ENCODE measurements at places on chromosomes 1 and 21.
A peak's percentile ranks its signal among the peaks of the same experiment; 100 is the strongest.

- DNase-seq: no peak
Observed at GRCh38 chr1:200869753-200870391, 2.9 kb upstream of the GPR25 start.

- no peak for DNase-seq
Observed at GRCh38 chr1:59564192-59564891, 250.4 kb upstream of the HOOK1 start.

DNA sequence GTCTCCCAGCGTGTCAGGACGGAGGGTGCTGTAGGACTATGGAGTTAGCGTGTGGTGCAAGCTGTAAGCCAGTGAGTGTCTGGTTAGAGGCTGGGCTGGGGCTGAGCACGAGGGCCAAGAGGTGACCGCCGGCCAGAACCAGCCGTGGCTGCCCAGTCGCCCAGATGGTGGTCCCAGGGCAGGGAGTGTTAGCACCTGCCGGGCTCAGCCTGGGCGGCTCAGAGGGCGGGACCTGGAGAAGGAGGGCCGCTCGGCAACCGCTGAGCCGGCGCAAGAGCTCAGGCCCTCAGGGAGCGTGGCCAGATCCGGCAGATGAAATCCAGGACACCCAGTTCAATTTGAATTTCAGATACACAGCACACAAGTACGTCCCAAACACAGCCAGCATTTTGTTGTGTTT is 87.9 kb downstream of the PRDM16 start:
- DNase-seq: no peak

DNA sequence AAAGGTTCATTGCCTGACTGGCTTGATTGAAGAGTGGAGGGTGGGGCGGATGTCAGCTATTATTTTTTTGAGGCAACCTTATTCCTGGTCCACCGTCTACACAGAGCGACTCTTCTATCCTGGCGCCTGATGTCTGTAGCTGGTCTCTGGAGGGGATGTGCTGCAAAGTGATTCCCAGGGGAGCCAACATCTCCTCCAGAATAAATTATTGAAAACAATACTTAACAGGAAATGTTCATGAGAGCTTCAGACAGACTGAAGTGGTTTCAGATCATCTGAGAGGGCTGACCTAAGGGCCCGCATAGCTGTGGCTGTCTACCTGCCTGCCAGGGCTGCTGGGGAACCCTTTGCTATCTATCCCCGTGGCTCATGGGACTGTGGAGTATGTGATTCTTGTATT is 66.7 kb downstream of the TEX35 start:
- no peak for DNase-seq

DNA sequence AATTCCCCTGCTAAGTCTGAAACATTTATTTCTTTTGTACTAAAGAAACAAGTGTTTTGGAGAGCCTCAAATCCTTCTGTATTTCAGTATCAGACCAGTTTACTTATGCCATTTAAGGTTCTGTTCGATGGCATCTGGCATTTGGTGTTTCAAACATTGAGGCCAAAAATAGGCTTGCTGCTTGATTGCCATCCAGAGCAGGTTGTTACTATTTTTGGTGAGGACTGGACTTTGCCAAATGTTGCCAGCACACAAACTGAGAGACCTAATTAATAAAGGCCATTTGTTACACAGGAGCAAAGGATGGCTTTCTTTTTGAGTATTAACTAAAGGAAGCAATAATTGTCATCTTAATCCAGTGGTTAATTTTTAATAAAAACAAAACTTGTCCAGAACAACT is 26.2 kb downstream of the VPS45 start:
- peak; percentile 47 for DNase-seq

- peak; percentile 40 for DNase-seq
Observed at GRCh38 chr1:164565357-164565756, 6.4 kb downstream of the PBX1 start.

- DNase-seq: no peak
Observed at GRCh38 chr1:43387976-43388599, 1.5 kb downstream of the MED8 start.

- no peak for DNase-seq
Observed at GRCh38 chr21:15444118-15444960, 285.4 kb upstream of the USP25 start.

GRCh38 chr1:153402226-153402625 is 11.4 kb upstream of the S100A8 start:
- no peak for DNase-seq

- DNase-seq: no peak
Observed at GRCh38 chr1:107842241-107842640, 122.7 kb downstream of the VAV3 start.

DNA sequence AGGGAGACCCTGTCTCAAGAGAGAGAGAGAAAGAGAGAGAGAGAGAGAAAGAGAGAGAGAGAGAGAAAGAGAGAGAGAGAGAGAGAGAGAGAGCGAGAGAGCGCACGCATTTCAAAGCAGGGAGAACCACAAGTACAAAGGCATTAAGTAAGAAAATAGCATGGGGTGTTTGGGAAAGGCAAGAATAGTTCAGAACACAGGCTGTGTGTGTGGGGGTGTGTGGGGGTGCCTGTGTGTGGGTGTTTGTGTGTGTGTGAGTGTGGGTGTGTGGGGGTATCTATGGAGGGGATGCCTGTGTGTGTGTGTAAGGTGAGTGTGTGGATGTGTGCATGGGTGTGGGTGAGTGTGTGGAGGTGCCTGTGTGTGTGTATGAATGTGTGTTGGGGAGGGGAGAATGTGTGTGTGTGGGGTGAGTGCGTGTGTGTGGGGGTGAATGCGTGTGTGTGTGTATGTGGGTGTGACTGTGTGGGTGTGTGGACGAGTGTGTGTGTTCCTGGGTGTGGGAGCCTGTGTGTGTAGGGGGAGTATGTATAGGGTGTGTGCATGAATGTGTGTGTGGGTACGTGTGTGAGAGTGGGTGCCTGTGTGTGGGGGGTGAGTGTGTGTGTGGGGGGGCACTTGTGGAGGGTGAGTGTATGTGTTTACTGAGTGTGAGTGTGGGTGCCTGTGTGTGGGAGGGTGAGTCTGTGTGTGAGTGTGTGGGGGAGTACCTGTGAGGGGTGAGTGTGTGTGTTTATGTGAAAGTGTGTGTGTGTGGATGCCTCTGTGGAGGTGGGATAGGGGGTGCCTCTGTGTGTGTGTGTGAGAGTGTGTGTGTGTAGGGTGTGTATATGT is 19.1 kb upstream of the HDAC1 start:
- DNase-seq: no peak

- peak; percentile 73 for DNase-seq
Observed at GRCh38 chr1:165695031-165695430, 3.3 kb downstream of the ALDH9A1 start.

GRCh38 chr1:14715802-14716201 is 117.3 kb downstream of the KAZN start:
- no peak for DNase-seq

- peak; percentile 67 for DNase-seq
Observed at GRCh38 chr1:98794196-98794886, 132.8 kb downstream of the SNX7 start.

DNA sequence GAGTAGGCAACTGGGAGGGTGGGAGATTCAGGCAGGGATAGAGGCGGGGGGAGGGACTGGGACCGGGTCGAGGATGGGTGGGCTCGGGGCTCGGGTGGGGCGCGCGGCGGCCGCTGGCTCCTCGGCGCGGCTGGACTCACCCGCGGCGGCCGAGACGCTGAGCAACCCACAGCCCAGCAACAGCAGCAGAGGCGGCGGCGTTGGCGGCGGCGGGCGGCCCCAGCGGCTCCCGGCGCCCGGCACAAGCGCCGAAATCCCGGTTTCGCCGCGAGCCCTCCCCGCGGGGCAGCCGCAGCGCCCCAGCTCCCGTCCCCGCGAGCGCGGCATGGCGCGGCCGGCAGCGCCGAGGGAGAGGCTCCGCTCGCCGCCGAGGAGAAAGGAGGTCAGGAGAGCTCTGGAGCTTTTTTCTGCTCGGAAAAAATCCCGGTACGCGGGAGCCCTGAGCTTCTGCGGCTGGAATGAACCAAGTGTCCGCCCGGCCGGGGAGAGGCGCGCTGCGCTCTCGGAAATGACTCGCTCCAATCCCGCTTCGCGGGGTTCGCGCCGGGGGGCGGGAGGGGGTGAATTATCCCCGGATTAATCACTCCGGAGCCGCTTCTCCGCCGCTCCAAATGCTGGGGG is at the start of gene CSMD2:
Gene CSMD2 (minus strand): TSS at position 460 of the 621 bp plus-strand sequence. CDS start 133 bp downstream, at position 327.
- DNase-seq: peak; percentile 69

DNA sequence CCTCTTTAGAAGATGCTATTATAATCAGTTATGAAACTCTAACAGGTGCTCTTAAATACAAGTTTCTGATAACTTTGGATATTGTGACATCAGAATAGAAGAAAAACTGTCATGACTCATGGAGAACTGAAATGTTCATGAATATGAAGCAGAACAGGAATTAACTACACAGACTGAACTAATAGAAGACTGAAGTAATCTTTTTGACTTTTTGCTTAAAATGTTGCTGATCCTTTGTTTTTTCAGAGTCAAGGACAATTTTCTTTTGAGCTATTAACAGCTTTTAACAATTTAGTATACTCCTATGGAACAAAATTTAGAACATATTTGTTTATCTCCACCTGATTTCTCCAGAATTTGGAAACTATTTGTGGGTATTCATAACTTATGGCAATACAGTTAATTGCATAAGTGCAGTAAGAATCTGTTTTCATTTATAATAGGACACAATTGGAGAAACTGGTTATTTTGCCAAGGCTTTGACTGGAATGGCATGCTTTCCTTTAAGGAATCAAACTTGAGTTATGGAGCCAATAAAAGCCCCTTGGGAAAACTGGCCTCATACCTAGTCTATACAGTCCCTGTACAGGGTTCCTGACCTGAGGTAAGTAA is 18.7 kb upstream of the PLA2G5 start:
- no peak for DNase-seq

DNA sequence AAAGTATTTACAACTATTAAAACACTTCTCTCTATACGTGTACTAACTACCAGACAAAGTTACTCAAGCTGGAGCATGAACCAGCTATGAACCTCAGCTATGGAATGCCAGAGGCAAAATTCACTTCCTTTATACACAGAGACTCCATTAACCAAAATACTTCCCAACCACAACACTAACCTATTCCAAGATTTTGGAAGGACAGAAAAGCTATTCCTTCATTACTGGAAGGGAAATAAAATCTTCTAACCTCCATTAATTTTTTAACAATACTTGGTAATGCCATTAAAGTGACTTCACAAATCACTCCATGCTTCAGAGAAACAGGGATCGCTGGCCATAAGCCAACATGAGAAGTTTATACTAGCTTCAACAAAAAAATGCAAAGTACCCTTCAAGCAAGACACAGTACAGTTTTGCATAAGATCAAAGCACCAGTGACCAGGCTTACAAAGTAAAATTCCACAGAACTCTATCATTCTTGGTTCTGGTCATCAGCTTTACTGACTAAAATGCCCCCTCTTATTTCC is 58.0 kb downstream of the PUM1 start:
- DNase-seq: no peak

GRCh38 chr1:197200272-197200899 is 53.9 kb upstream of the ASPM start:
- DNase-seq: peak; percentile 57

- DNase-seq: peak; percentile 92
Observed at GRCh38 chr1:39268112-39268581, 63.7 kb downstream of the MACF1 start.

DNA sequence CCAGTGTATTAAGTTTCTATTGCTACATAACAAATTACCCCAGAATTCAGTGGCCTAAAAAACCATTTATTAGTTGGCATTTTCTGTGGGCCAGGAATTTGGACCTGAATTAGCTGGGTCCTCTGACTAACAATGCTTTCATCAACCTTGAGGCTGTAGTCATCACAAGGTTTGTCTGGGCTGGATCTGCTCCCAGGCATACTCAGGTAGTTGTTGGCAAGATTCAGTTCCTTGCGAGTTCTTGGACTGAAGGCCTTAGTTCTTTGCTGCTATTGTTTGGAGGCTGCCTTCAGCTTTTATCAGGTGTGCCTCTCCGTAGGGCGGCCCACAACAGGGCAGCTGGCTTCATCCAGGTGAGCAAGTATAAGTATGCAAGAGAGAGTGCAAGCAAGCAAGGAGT is 31.4 kb upstream of the DEPDC1 start:
- DNase-seq: no peak

- DNase-seq: no peak
Observed at GRCh38 chr1:19793360-19794046, 6.2 kb downstream of the TMCO4 start.

GRCh38 chr1:17618558-17619247 is 79.2 kb downstream of the ARHGEF10L start:
- DNase-seq: no peak

GRCh38 chr1:181250038-181250437 is 161.5 kb downstream of the IER5 start:
- DNase-seq: no peak

GRCh38 chr21:42736646-42737350 is 83.4 kb downstream of the PDE9A start:
- DNase-seq: no peak

GRCh38 chr1:192809307-192810252 is 741 bp downstream of the RGS2 start:
- peak; percentile 82 for DNase-seq

DNA sequence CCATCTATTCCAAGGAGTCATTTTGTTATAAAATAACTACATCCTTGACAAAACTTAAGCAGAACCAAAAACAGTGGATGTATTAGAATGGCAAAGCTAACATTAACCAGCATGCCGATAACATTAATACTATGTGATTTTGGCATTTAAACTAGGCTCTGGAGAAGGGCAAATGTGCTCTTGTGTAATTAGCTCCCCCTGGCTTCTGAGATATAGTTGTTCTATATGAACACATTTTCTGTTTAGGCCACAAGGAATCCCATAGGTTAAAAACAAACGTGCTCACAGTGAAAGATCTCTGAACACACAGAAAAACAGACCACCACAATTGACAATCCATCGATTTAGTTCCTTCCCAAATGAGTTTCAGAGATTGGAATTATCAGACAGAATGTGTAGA is 57.4 kb upstream of the TARS2 start:
- no peak for DNase-seq

DNA sequence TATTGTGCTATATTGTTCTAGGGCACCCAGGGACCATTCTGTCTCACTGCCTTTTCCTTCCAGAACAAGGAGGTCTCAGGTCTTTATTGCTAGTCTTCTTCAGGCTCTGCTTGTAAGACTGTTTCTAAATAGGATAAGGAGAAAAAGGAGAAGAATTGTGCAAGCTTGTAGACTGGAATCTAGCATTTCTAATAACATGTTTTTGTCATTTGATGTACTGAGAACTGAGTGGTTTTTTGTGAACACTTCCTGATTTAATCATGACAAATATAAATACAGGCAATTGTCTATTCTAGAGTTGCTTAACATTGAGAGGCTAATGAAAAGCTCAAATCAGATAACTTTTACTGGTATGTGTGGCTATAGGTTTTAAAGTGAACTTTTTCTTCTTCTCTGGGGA is 77.6 kb downstream of the CLIC4 start:
- DNase-seq: no peak

GRCh38 chr1:20380175-20380574 is 89.5 kb downstream of the VWA5B1 start:
- DNase-seq: no peak

DNA sequence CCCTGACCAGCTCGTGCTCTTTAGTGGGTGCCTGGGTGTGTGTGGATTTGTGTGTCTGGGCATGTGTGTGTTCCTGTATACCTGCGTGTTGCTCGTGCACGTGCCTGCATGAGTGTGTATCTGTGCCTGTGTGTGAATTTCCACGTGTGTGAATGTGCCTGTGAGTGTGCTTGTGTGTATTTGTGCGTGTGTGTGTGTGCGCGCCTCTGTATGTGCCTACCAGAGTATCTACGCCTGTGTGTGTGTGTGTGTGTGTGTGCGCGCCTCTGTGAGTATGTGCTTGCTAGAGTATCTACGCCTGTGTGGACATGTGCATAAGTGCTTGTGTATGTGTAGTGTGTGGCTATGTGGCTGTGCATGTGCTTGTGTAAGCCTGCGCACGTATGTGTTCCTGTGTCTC is 691 bp upstream of the SELENBP1 start:
- no peak for DNase-seq

GRCh38 chr1:109269212-109269980 is 13.5 kb downstream of the PSRC1 start:
- DNase-seq: no peak

All from tongue (tissue), 3 donors.